ENCODE measurements at places on chromosomes 16 and 17.

- no peak for DNase-seq
These were observed 863.2 kb upstream of the GOT2 start for GRCh38 chr16:59597269-59597668.

GRCh38 chr17:8459107-8459506, 23.4 kb downstream of the NDEL1 start:
- DNase-seq, result no peak

DNA sequence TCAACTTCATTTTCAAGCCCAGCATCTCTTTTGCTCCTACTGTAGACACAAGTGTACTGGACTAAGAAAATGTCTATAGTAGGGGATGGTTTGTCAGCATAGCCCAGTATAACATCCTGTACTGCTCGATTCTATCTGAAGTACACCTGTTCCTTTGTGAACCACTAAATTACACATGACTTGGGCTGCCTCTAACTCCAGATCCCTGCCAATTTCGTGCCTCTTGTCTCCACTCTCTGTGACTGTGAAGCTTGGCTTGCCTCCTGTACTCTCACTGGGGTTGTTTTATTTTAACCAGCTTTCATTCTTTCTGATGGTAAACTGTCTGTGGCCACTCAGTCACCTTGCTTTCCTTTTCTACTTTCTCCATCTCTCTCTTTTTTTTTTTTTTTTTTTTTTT, 24.5 kb downstream of the GFOD2 start:
- no peak for DNase-seq

DNA sequence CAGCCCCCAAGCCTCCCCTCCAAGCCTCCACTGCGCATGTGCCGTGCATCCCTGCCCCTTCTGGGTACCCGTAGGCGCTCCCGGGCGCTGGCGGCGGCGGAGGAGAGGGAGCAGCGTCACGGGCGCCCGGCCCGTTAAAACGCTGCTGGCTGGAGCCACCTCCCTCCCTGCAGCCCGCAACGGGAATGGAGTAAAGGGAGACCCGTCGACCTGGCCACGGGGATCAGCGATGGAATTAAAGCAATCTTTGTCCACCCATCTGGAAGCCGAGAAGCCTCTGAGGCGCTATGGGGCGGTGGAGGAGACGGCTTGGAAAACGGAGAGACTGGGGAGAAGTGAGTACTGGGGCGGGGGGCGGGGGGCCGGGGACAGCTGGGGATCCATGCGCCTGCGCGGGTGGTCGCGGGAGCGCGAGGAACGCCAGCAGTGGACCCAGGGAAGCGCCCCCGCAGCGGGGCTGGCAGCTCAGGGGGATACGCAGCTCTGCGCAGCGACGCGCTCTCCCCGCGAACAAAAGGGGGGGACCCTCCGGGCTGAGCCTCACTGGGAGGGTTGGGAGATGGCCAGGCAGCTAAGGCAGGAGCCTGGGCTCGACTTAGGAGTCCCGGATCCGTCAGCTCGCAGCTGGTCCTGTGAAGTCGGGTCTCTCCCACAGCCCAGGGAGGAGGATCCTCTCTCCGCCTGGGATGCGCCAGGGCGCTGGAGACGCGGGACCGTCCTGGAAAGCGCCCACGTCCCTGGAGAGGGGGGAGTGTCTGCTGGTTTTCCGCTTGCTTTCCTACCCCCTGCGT, at the start of gene BMERB1:
Gene BMERB1, plus strand, starts transcription at position 164 of the 791 bp plus-strand sequence. Its CDS starts 66 bp downstream, at position 230.
- DNase-seq, result peak; percentile 21

- DNase-seq, result no peak
These were observed 20.4 kb upstream of the CPNE2 start for GRCh38 chr16:57071831-57072582.

GRCh38 chr16:68436581-68436980, 11.7 kb downstream of the SMPD3 start:
- no peak for DNase-seq

- DNase-seq, result no peak
These were observed at the start of gene TM4SF5 for GRCh38 chr17:4771519-4772234. Gene TM4SF5 (plus strand): TSS chr17:4771886. CDS start chr17:4771923, 37 bp downstream.

All from activated naive CD8-positive, alpha-beta T cell treated with anti-CD3 and anti-CD28 coated beads, Interleukin-2, amount 50 U/mL, for 16 hours (primary cell).